NCI-H187 (cell line): ENCODE measurements at places on chromosomes 6 and 20.

GRCh38 chr20:33667245-33667675, 517 bp downstream of the ACTL10 start:
- no peak for DNase-seq

GRCh38 chr6:150273457-150274309, 95.1 kb upstream of the IYD start:
- no peak for DNase-seq

DNA sequence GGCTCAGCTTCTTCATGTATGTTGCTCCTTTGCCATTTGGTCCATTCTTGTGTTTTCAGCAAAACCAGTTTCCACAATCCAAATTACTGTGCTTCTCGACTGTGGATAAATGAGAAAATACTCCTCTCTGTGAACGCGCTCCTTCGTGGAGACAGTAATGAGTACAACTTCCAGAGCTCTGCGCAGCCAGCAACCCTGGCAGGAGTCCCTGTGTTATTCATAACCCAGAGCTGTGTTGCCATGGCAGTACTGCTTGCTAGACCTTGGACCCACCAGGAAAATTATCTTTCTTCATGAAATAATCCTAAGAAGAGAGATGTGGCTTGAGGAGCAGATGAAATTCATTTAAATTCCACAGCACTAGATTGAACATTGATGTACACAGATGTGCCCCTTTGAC, 73.7 kb downstream of the SLC22A3 start:
- DNase-seq: no peak

- no peak for DNase-seq
These were observed 1.1 kb downstream of the FBXO30 start for GRCh38 chr6:145813285-145814034.

- no peak for DNase-seq
These were observed 136.8 kb downstream of the BFSP1 start for GRCh38 chr20:17394411-17394810.

GRCh38 chr6:12913201-12913600, 196.6 kb downstream of the PHACTR1 start:
- DNase-seq: no peak

- no peak for DNase-seq
These were observed 107.2 kb downstream of the LY86 start for GRCh38 chr6:6695625-6696276.

DNA sequence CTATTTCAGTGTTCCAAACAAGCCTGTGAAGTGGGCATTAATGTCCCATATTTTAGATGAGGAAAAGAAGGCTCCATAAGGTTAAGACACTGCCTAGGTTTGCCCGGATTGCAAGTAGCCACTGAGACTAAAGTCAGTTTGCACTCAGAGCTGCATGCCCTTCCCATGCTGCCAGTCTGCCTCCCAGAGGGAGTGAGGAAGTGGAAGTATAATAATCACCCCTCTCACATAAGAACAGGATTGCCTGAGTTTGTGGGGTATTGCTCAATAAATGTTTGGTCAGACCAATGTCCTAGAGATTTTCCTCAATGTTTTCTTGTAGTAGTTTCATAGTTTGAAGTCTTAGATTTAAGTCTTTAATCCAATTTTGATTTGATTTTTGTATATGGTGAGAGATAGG, 43.9 kb upstream of the CLIC5 start:
- DNase-seq: no peak

- DNase-seq: no peak
These were observed 216.1 kb upstream of the SGK1 start for GRCh38 chr6:134533991-134534390.

- DNase-seq: no peak
These were observed 34.7 kb downstream of the CPNE5 start for GRCh38 chr6:36804563-36804962.

DNA sequence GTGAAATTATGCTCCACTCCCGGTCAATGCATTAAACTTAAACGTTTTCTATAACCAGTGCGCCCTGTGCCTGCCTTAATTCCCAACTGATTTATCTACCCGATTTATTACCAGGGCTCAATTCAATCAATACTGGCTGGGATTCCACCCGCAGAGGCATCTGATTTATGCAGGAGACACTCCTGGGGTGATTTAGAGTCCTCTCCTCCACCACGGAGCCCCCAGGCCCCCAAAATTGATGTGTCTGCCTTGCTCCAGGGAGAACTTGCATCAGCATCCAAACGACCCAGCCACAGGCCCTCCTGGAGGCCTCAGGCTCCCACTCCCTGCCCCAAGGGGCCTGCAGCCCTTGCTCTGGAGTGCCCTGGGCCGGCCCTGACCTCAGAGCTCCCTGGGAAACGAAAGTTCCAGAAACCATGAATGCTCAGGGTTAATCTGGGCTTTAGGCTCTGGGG, 29.5 kb downstream of the ANKRD60 start:
- DNase-seq: no peak

DNA sequence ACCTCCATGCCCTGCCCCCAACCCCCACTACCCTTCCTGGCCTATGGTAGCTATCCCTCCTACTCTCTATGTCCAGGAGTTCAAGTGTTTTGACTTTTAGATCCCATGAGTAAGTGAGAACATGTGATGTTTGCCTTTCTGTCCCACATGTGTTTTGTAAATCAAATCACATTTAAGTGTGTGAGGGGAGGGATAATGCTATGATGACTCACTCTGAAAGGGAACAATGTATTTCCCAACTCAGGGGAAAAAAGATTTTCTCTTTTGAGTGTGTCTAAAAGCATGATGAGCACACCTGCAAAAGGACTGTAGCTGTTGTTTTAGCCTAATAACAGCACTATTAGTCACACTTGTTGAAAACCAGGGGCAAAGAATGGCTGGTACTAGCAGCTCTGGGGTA, 193.7 kb downstream of the GJA10 start:
- no peak for DNase-seq

- no peak for DNase-seq
These were observed 40.7 kb downstream of the YTHDF1 start for GRCh38 chr20:63175038-63175895.

DNA sequence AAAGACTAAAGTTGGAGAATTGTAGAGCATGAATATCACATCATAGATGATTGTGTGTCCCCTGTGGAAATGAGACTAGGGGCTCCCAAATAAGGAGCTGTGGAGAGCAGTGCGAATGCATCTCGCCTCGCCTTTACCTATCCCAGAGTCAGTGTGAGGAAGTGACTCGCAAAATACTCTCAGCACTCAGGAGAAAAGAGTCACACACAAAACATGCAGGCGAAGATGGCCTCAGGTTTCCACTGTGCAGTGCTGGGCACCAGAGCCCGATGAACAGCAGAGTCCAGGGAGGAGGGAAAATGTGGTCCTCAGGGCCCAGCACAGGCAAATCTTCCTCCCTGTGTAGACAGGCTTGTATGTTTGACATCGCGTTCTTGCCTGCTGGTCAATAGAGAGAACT, 126.5 kb upstream of the AFDN start:
- DNase-seq: no peak

GRCh38 chr20:54846948-54847347, 371.6 kb downstream of the DOK5 start:
- no peak for DNase-seq

DNA sequence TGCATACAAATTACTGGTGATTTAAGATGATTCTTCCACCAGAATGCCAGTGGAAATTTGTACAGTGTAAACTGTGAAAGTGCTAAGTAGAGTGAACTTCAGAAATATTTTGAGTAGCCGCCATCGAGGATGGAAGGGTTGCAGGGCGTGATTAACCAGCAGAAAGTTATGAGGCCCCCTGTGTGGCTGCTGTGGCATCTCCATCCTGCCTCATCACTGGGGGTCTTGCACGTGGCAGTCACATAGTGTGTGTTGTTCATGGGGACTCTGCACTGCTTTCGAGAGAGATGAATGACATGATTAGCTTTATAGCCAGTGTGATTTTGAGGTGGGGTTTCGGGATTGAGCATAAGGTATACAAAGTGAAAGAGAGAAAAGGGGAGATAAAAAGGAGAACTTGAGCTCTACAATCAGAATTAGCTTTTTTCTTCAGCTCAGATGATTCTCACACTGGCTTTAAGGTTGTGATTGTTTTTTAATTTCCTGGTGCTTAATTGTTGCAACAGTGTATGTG, 26.4 kb downstream of the KCTD20 start:
- DNase-seq: no peak

DNA sequence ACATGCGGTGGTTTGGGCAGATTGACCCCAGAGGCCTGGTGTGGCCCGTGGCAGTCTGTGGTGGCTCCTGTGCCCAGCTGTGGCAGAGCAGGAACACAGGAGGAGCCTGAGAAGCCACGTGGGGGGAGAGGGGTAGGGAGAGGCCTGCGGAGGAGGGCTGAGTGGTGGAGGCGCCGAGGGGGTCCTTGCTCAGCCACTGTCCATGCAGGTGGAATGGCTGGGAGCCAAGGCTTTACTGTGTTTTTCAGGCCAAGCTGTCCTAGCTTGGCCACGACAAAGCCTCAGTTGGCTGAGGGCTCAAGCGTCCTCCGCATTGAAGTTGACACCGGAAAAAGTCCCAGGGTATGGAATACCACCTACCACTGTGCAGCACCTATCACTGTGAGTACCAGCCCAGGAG, 107.0 kb downstream of the VEGFA start:
- no peak for DNase-seq

DNA sequence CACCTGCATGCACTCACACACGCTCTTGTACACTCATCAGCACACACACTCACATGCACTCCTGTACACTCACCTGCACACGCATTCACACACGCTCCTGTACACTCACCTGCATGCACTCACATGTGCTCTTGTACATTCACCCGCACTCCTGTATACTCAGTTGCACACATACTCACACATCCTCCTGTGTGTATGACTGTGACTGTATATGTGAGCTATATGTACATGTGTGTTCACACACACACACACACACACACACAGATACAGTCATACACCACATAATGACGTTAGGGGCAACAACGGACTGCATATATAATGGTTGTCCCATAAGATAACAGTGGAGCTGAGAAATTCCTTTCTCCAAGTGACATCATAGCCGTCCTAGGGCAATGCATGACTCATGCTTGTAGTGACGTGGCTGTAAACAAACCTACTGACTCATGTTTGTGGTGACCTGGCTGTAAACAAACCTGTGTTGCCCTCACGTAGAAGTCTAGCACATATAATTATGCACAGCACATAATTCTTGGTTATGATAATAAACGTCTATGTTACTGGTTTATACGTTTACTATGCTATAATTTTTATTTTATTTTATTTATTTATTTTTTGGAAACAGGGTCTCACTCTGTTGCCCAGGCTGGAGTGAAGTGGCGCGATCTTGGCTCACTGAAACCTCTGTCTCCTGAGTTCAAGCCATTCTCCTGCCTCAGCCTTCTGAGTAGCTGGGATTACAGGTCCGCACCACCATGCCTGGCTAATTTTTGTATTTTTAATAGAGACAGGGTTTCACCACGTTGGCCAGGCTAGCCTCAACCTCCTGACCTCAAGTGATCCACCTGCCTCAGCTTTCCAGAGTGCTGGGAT, 22.8 kb upstream of the TAF4 start:
- no peak for DNase-seq

- no peak for DNase-seq
These were observed 2.8 kb downstream of the VSX1 start for GRCh38 chr20:25079171-25079570.

- no peak for DNase-seq
These were observed 7.5 kb downstream of the FBXO5 start for GRCh38 chr6:152975204-152975915.

DNA sequence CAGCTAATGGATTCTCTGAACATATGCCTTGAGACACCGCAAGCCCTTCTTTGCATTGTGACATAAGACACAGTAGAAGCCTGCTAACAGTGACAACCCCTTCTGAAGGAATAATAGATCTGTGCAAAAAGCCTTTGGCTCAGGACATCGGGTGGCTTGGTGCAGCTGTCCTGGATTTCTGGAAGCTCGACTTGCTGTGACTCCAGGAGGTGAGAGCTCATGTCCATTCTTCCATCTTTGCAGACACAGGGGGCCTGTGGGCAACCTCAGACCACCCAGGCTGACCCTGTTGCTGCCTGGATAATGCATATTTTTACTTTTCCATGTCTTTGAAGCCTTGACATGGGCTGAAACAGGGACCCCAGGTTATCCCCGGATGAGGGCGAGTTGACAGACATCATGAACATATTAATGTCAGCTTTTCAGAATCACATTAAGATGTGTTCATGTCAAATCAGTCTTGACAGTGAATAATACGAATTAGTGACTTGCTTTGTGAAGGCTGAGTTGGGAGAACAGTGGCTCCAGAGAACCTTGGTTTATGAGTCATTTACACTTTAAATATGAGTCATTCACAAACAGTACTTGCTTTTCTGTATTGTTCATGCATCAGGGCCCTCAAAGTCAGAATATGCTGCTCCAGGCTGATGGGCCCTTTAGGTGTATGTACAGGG, 66.8 kb upstream of the IYD start:
- no peak for DNase-seq

DNA sequence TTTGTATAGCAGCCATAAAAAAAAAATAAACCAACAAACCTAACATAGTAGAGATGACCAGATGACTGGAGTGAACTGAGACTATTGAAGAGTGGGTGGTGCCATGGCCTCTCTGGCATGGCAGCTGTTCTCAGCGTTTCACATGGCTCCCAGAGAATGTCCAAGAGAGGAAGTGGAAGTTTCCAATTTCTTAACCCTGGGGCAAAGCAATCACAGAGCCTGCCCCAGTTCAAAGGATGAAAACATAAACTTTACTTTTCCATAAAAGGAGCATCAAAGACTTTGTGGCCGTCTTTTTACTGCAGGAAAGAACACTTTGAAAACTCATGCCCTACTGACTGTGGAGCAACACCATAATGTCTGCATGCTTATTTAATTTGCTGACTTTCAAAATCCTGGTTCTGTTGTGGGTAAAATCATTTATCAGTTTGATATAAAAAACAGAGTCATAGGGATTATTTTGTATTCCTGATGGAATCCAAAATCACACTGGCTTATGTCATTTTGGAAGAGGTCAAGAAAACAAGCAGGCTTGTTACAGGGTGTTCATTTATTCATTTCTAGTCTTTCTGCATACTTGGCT, 165.4 kb downstream of the SLC35B3 start:
- DNase-seq: no peak

DNA sequence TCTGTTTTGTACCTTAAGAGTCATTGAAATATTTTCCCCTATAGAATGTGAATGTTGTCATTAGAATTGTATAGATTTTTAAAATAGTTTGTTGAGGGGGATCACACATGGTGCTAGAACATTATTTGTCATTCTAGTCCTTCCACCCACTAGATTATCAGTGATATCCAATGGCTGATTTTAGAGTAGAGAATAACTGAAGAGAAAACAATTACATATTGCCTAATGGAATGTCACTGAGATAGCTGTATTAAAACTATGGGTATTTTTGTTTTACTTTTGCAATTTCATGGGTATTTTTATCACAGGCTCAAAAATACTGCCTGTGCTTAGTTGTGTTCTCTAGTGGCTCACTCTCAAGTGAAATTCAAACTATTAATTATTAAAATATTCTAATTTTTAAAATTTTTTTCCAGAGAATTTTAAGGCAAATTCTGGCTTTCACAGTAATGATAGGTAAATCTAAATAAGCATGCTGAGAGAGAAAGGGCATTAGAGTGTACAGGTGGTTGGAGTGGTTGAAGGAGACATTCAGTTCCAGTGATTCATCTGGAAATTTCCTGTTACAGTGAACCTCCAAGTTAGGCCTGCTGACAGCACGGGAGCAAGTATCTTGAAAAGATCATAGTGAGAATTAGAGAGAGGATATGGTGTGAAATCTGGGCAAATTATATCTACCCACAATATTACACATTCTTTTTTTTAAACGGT, 399.6 kb downstream of the NKAIN2 start:
- no peak for DNase-seq

GRCh38 chr20:48310305-48310704, 517.5 kb downstream of the PREX1 start:
- no peak for DNase-seq

- DNase-seq: no peak
These were observed 306.1 kb downstream of the ZNF217 start for GRCh38 chr20:53287357-53288042.
